Esophagus mucosa (tissue), 1 donor: ENCODE measurements at places on chromosomes 2 and 18. TPM values are rescaled to one million over a fixed set of nuclear protein-coding genes. Genes with fewer than 3 reads are reported as not detected.

- no peak for ATAC-seq
These were observed 5.4 kb upstream of the CHRNG start for GRCh38 chr2:232533944-232534710.

Gene SLC9A4
- total RNA-seq: 0.08 TPM

DNA sequence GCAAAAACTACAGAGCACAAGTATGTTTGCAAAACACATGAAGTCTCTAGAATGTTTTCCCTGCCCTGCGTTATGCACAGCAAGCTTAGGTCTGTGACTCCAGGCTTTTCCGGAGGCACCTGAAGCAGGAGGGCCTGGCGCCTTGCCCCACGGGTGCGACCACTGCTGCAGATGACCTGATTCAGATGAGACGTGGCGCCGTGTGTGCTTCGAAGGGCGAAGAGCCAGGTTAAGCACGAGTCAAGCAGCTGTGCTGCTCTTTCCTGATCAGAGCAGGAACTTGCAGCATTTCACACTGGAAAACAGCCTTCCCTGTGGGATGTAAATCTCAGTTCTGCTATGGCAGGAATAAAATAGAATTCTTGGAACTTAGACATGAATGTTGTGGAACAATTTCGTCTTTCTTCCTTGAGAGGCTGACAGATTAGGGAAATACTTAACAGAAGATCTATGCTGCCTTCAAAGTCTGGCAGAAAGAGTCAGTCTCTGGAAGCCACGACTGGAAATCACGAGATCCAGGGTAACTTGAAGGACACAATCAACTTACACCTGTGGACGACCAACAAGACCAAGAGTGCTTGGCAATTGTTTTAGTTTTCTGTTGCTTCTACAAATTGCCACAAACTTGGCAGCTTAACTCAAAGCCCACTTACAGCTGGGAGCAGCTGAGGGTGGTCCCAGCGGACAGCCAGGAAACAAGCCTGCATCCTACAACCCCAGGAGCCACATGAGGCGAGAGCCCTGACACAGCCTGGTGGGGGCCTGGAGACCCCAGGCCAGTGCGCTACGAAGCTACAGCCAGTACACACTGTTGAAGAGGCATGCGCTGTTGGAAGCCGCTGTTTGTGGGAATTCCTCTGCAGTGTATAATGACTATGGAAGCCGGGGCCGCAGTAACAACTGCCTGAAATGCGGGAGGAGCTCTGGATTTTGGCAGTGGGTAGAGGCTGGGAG is 42.9 kb downstream of the EIPR1 start:
- no peak for ATAC-seq

GRCh38 chr2:96550787-96551604 is 14.4 kb downstream of the ARID5A start:
- no peak for ATAC-seq
